ENCODE measurements at places on chromosomes 5 and 9. TPM values are rescaled to one million over a fixed set of nuclear protein-coding genes. Genes with fewer than 3 reads are reported as not detected.

The NOTCH1 gene
- 59.0 TPM for total RNA-seq

DNA sequence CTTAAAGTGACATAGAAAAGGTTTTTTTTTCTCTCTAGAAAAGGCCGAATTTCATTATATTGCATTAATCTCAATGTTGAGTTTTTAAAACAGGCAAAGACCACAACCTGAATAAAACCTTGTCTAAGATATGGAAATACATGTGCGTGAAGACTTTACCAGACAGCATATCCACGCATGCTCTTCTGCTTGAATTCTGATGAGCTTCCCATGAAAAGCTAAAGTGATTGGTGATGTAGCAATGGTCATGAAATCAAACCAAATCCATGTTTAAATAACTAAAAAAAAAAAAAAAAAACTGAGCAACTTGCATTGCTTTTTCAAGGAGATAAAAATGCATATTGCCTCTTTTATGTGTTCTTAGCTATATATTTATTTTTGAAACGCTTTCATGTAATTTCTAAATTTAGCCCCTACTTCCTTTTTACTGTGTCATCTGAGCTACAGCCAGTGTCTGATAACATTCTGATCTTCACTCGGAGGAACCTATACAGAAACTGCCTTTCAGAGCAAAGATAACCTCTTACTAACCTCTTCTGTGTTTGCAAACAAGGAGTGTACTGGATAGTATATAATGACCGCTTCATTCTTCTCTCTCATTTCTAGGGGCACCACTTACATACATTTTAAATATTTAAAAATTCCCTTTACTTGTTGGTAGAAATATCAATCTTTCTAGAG, 179.1 kb upstream of the GNA14 start:
- DNase-seq: no peak

- DNase-seq: no peak
These were observed 95.1 kb downstream of the TTC39B start for GRCh38 chr9:15211815-15212495.

DNA sequence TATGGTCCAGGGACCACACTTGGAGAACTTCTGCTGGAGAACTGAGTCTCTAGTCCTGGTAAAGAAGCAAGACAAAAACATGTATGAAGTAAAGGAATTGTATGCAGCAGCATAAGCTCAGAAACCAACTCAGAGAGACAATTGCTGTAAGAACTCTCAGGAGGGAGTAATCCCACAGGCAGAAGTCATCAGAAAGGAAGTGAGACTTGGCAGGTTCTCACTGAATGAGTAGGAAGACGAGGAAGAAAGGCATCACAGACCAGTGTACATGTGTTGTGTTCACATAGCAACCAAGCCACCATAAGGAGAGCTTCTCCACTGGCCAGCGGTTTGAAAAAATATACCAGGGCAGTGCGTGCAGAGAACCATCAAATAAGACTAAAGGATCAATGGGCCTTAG, 57.9 kb upstream of the FST start:
- no peak for DNase-seq

The SHC3 gene
- 1.5 TPM for total RNA-seq

DNA sequence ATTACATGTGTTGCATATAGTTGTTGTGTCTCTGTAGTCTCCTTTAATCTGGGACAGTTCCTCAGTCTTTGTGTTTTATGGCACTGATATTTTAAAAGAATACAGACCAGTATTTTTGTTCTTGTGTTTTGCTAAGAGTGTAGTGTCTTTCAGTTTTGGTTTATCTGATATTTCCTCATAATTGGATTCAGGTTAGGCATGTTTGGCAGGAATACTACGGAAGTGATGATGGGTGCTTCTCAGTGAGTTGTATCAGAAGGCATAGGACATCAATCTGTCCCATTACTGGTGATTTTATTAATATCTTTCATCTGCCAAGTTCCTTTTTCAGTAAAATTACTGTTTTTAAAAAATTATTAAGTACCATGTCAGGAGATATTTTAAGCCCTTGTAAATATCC, 212.9 kb downstream of the ARHGEF28 start:
- DNase-seq: no peak

GRCh38 chr9:9117866-9118265, 1318.3 kb upstream of the DMAC1 start:
- DNase-seq: peak; percentile 29

DNA sequence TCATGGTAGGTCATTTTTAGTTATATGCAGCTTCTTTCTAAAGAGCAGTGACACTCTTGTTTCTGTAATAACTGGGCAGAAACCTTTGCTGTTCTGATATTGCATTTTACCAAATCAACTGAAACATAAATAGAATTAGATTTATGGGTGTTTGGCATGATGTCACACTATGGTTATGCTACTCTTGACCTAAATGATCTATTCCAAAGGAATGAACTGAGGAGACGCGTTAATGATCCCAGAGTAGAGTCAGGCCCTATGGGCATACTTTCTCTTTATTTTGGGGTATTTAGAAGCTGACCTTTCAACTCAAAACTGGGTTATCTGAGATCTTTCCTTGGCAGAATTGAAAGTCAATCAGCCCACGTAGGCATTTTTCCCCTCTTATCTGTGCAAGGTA, 146.8 kb upstream of the ADAMTSL1 start:
- DNase-seq: no peak

DNA sequence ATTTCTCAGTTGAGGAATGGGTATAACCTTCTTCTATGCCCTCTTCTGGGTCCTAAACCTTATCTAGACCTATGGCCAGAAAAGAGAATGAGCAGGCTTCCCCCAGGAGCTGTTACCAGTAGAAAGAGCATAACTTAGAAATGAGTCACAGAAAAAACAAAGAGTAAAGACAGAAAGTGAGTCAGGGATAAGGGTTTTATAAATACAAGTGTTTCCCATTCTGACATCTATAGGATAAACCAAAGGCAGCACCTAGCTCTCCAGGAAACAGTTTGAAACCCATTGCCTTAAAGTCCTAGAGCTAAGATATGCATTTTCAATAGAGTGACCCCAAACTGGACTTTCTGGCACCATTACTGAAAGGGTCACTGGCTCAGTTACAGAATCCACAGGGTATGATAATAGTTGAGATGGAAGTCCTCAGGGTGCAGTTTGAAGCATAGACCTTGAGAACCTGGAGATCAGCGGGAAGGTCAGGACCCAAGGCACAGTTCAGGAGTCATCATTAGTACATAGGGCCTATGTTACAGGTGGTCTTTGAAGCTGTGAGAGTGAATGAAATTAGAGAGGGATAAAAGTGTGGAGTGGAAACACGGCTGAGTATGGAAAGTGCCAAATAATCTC, 42.7 kb upstream of the LIFR start:
- no peak for DNase-seq

The TLE1 gene
- total RNA-seq: 42.9 TPM

- no peak for DNase-seq
These were observed 106.7 kb downstream of the NXNL2 start for GRCh38 chr9:88641456-88642240.

DNA sequence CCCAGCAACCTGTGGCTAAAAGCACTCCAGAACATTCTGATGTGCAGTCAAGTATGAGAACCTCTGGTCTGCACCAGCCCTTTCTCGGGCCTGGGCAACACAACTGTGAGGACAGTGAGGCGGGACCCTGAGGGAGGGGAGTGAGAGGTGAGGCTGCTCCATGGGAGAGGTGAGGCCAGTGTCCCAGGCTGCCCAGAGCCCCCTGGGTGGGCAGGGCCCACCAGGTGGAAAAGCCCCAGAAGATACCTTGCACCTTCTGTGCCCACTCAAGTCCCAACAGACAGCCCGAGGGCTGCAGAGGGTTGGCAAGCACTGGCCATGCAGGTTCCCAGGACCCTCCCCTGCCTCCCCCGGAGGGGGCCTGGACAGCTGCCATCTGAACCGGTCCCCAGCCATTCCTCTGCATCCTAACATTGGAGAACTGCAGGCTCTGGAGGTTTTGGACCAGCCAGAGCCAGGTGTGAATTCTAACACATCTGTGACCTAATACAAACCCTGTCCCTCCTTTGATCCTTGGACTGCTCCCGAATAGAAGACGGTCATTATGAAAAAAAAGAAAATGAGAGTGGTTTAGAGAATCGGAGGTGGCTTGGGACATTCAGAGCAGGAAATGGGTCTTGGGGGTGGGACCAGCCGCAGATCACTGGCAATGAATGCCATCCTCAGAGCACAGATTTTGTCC, 57.0 kb downstream of the DUSP1 start:
- no peak for DNase-seq

The PCDHA5 gene
- total RNA-seq: 0.10 TPM

The SPATA31C1 gene
- not detected for total RNA-seq

The EGFLAM gene
- total RNA-seq: 0.46 TPM

DNA sequence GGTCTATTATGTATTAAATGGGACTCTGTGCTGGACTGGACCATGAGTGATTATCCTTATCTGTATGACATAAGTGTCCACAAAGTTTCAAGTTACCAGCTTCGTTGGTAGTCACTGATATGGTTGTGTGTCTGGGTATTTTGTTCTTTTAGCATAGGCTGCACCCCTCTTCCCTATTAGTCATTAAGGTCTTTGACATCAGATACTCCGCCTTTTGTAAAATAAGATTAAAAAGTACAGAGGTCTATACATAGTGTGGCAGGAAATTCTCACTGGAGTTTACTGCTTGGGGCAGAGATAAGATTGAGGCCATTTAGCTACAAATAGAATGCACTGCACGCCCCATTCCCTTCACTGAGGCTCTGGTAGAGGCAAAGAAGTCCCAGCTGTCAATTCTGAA, 99.4 kb downstream of the TMEM215 start:
- DNase-seq: no peak

DNA sequence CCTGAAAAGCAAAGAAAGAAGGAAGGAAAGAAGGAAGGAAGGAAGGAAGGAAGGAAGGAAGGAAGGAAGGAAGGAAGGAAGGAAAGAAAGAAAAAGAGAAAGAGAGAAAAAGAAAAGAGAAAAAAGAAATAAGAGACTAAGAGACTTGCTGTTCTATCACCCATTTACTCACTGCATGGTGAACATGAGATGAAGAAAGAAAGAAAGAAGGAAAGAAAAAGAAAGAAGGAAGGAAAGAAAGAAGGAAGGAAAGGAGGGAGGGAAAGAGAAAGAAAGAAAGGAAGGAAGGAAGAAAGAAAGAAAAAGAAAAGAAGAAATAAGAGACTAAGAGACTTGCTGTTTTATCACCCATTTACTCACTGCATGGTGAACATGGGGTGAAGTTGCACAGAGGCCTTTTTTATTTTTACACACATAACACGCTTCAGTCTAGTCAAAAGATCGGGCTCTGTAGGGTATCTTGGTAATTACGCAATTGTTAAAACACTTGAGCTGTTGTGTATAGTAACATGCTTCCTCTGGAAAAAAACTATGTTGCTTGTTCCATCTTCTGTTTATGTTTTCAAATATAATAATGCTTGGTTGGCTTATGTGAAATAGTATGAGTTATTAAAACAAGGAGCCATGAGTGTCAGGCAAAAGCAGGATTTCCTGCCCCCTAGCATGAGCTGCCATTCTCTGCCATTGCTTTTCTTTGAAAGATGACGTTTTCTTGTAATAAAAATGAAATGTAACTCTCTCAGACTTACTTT, 119.3 kb upstream of the ZNF608 start:
- no peak for DNase-seq

The RANBP3L gene
- not detected for total RNA-seq

GRCh38 chr5:176560364-176560763, 11.2 kb downstream of the CDHR2 start:
- no peak for DNase-seq

The TMEM252 gene
- 0.46 TPM for total RNA-seq

The PCDHGC4 gene
- 2.6 TPM for total RNA-seq

DNA sequence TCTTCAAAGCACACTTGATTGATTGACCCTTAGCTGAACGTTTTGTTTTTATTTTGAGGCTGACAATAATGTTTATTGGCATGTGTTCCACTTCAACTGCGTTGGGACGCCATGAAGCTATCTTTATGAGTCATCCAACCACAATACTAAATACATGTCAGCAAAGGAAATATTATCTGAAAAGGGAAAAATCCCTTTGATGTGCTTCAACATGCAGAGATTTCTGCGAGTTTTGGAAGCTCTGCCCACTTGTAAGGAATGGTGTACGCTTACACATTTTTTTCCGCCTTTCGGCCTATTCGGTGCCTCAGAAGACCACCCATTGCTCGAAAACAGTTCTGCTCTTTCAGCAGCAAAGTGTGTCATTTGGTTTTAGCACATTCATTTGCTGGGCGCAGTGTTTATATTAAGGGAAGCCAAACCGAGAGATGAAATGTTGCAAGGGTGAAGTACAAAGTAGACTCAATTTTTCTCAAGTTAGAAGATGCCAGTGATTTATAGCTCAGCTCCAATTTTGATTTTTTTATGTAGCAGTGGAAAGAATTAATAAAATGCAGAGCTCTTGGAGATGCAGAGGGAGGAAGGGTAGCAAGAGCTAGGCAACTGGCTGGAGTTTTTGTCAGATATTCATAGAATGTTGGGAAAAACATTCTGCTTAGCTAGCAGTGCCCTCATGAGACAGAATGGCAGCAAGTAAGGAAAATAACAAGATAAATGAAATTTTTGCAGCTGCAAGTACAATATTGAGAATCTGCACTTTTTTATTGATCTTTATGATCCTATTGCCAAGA, 68.9 kb downstream of the PRDM6 start:
- no peak for DNase-seq

The CSF2 gene
- total RNA-seq: not detected

DNA sequence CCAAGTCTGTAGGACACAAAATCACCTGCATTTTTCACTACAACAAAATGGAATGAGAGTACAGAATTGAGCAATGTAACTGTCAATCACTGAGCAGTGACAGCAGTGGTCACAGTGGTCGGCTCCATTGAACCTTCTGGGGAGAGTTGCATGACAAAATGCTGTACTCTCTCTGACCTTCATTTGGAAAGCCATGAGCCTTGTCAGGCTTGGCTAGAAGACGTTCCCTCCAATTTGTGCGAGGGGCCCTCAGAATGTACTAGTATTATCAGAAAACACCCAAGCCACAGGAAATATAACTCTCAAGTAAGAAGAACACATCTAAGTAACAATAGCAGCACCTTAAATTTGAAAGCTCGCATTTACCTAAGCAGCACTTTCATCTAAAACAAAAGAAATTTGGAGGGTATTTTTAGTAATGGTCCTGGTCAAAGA, 425.6 kb upstream of the MEF2C start:
- no peak for DNase-seq

GRCh38 chr9:96818533-96818932, 35.8 kb downstream of the ZNF782 start:
- no peak for DNase-seq

GRCh38 chr5:132776131-132776937, 705 bp downstream of the SEPTIN8 start:
- peak; percentile 64 for DNase-seq

GRCh38 chr9:78363221-78363620, 66.3 kb downstream of the PSAT1 start:
- DNase-seq: peak; percentile 12

DNA sequence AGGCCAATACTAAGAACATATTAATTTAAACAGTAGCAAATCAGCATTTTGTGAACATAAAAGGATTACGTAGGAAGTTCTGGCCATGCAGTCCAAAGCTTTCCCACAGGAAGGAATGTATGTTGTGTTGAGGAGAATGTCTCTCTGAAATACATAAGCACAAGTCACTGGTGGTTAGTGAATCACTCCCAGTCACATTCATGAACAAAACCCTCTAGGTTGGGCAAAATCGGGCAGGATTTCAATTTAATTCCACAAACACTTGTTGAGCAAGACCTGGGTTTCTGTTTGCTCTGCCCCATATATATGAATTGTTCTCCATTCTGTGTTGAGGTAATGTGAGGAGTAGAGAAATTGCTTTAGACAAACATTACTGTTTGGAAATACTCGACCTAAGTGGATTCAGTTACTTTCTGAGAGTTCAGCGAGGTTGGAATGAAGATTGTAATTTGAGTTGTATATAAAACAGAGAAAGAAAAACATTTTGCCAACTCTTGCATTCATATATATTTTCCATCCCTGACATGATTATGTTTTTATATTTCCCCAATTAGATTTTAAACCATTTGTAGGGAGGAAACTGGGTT, 127.6 kb upstream of the RPS23 start:
- no peak for DNase-seq

Measured in mucosa of descending colon (tissue), 3 donors.